ENCODE measurements at places on chromosomes 2 and 18.

DNA sequence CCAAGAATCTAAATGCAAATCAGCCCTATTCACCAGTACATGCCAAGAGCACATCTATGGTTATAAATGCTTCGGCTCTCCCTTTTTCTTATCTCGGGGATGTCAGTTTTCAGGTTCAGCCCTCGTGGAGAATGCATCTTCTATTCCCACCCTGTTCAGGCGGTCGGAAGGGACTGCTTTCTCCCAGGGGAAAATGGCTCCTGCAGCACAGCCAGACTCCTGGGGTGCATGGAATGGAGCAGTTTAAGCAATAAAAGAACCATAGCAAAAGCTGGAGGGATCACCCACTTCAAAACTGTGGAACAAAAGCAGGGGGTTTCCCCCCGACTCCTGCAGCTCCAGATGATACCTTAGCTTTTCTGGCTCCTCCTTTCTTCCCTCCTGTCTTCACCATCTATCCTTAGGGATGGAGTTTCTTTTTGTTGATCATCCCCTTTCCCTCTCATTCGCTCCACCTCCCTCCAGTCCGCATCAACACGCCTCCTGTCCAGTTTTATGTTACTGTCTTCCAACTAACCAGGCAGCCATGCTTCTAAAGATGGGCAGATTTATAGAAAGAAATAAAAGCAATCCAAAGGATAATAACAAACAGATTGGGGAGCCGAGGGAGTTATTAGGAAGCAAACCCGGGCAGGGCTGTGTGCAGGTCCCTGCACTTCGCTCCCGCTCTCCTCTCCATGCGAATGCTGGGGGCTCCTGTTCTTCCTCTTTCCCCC lies 356.2 kb upstream of the SMIM21 start:
- no peak for DNase-seq

GRCh38 chr18:35888329-35888728 lies 84.2 kb upstream of the RMP24 start:
- no peak for DNase-seq

GRCh38 chr2:172976816-172977215 lies 98.8 kb upstream of the MAP3K20 start:
- no peak for DNase-seq

- DNase-seq = no peak
Observed at GRCh38 chr2:42446503-42447271, 47.1 kb downstream of the KCNG3 start.

- DNase-seq = no peak
Observed at GRCh38 chr2:233011268-233011650, 1.8 kb downstream of the NGEF start.

GRCh38 chr2:163607630-163608029 lies 128.2 kb downstream of the FIGN start:
- no peak for DNase-seq

DNA sequence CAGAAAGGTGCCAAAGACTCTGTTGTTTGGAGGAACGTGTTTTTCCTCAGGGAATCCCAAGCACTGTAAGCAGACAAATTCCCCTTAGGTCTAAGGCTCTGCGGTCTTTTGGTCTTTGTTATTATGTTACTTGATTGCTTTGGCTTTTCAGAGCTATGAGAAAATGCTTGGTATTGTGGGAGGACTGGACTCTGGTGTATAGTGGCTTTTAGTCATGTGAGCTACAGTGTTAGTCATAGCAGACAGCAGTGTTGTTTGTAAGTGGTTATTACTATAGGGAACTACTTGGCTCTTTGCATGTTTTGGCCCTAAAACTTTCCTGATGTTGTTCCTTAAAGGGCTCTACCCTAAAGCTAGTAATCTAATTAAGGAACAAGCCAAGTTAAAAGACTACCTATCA lies 956.2 kb upstream of the LRATD1 start:
- DNase-seq = no peak

DNA sequence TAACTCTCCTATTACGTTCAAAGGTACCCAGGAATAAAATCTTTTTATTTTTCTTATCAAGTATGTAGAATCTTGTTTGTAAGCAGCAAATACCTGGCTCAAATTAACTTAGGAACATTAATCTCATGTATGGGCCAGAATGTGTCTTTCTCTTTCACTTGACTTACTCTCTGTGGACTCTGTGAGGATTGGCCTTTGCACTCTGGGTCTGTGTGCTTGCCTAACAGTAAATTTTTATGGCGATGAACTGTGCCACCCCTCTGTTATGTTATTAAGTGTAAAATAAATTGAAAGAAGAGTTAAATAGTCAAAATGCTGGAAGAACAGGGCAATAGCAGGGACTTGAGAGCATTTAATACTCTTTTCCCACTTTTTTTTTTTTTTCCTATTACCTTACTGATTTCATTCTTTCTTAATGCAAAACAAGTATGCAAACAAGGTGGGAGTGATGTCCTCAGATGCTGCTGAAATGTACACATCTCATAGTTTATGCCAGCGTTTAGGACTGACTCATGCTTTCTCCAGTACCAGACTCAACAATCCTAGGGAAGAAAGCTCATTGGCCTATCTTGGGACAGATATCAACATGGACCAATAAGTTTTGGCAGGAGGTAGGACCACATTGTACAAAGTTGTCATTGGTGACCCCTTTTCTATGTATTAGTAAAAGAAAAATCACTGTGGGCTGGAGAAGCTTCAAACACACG lies 25.5 kb downstream of the LYPD6 start:
- DNase-seq = no peak

DNA sequence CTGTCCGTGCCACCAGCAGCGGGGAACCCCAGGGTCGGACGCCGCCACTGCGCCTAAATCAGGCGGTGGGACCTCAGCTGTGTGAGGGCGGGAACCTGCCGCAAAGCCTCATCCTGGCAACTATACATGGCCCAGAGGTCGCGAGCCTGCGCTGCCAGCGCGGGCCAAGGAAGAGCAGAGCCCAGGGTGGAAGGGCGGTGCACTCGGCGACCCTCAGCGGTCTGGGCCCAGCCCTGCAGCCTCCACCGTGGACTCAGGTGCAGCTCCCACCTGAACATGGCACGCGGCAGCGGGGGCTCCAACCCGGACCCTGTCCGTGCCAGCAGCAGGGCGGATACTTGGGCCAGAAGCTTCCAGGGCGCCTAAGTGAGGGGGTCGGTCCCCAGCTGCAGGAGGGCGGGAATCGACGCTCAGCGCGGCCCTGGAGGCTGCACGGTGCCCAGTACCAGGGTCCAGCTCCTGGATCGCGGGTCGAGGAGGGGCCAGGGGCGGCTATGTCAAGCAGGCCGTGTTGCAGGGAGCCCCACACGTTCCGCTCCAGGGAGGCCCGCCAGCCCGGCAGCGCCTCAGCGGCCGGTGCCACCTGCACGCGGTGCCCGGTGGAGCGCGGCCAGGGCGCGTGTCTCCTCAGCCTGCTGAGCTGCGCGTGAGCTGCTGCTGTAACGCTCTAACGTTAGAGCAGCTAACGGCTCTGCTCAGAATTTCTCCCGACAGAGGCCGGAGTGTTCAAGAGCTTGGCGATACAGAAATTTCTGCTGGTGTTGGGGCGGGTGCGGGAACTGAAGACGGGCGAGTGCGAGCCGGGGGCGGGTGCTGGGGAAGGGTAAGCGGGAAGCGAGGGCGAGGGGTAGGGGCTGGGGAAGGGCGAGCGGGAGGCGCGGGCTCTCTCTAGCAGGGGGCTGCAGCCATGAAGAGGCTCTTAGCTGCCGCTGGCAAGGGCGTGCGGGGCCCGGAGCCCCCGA lies at the start of gene ANKRD30B:
Gene ANKRD30B, plus strand, starts transcription at position 660 of the 962 bp plus-strand sequence. Its CDS starts 248 bp downstream, at position 908.
- no peak for DNase-seq

- no peak for DNase-seq
Observed at GRCh38 chr2:168147830-168148794, 99.3 kb downstream of the STK39 start.

- DNase-seq = no peak
Observed at GRCh38 chr2:106841886-106842645, 43.9 kb downstream of the ST6GAL2 start.

DNA sequence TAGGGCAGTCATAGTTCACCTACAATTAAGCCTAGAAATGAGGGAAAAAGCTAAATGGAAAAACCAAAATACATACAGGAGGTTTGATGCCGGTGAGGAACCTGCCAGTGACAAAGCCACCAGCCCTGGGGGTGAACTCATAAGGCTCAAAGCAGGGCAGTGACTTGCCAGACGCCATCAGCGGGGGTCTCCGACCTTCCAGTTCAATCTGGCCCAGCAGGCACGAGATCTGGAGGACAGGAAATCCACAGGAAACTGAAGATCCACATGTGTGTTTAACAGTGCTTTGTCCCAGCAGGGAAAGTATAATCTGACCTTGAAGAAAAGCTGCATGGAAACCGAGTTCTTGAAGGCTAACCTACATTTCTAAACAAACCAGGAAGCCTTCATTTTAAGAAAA lies 60.1 kb downstream of the POLR1A start:
- no peak for DNase-seq

- no peak for DNase-seq
Observed at GRCh38 chr2:205540036-205540435, 142.3 kb upstream of the NRP2 start.

- DNase-seq = no peak
Observed at GRCh38 chr2:119478978-119479295, 45.3 kb downstream of the SCTR start.

DNA sequence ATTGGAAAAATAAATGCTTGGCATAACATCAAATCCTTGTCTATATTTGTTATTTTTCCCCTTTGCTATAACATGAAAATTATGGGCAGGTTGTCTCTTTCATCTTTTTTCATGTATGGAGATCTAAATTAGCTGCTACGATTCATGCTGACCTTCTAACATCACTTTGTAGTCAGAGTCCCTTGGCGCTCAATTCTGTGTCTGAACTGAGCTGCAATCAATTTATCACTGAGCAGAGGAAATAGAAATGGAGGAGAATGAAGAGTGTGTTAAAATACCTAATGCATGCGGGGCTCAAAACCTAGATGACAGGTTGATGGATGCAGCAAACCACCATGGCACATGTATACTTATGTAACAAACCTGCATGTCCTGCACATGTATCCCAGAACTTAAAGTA lies 168.9 kb downstream of the CDH7 start:
- DNase-seq = no peak

DNA sequence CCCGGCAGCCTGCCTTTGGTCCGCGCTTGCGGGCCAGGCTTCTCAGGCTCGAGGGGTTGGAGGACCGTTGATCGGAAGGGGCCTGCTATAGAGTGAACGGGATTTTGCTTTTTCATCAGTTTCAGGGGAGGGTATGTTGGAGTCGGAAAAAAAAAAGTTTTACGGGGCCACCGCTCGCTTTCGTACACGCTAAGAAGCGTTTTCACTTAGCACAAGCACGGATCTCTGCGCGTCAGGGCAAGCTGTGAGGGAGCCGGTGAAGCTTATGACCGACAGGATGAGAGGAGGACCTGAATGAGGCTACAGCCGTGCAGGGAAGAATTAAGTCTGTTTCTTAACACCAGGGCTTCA lies 443 bp downstream of the CPSF3 start:
- DNase-seq = peak; percentile 23

GRCh38 chr2:46976556-46977279 lies 61.1 kb upstream of the MCFD2 start:
- DNase-seq = no peak

DNA sequence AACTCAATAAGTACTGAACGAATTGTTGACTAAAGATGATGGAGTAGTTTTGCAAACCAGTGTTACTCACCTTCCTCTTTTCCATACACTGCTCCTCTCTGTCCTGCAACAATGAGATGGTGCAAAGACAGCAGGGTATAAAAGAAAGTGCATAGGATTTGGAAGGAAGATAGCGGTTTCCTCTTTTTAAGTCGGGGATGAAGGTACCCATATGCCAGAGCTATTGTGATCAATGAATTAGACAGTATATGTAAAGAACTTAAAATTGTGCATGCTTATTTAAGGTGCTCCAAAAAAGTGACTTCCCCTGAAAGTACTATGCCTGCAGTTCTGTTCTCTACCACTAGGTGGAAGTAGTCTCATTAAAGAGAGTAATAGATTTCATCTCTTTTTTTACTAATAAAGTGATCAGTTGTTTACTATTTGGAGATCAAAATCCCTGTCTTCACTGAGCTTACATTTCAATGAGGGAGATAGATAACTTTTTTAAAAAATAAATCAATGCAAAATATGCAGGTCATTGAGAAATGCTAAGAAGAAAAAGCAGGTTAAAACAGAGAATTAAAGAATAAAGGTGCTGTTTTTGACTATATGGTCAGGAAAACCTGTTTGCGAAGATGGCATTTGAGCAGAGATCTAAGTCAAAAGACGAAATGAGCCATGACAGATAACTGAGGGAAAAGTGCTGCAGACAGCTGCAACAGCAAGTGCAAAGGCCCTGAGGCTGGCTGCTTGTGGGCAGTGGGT lies 339.7 kb upstream of the SLC14A2 start:
- no peak for DNase-seq

DNA sequence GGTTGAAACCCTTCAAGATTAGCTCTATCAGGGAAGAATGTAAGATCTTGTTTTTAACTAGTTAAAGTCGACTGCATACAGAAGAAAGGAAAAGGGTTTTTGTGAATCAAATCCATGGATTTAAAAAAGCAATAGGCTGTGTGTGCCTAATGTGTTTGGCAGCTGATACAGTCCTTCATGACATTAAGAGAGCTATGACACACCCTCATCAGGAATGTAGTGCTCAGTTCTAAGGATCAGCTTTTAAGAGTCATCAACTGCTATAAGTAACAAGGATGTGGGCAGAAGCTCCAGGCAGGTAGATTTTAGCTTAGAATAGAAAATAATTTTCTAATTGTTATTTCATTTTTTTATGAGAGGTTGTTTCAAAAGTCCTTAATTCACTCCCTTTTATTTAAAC lies 52.9 kb downstream of the PPP1R1C start:
- no peak for DNase-seq

DNA sequence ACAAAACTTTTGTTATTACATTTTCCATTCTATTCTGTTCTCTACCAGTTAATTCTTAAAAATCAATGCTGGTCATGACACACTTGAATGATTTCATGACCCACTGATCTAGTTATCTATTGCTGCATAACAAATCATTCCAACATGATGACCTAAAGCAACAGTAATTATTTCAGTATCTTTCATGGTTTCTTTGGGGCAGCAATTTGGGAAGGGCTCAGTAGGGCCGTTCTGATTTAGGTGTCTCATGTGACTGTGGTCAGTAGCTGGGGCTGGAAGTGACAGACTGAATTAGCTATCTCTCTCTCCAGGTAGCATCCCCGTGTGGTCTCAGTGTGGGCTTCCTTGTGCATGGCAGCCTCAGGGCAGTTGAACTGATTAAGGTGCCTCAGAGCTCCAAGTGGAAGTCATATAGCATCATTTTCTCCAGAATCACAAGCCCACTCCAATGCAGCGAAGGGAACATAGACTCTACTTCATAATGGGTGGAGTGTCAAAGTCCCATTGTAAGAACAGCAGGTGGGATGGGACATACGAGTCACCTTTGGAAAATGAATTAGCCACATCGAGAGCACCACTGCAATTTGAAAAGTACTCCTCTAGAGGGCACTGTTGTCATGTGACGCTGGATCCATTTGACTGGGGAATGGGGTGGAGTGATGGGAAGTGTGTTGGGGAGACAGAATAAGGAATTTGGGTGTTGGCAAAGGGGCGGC lies 39.1 kb upstream of the FAM136A start:
- DNase-seq = peak; percentile 53

GRCh38 chr2:86298411-86299390 lies 38.7 kb downstream of the REEP1 start:
- peak; percentile 66 for DNase-seq
